Fibroblast of mammary gland (primary cell): ENCODE measurements at places on chromosomes 2 and 18.

- DNase-seq: no peak
Observed at GRCh38 chr2:263774-264492, at the start of gene SH3YL1. TSS of gene SH3YL1 (minus strand) at chr2:264032. CDS start at chr2:263984, 48 bp downstream.

DNA sequence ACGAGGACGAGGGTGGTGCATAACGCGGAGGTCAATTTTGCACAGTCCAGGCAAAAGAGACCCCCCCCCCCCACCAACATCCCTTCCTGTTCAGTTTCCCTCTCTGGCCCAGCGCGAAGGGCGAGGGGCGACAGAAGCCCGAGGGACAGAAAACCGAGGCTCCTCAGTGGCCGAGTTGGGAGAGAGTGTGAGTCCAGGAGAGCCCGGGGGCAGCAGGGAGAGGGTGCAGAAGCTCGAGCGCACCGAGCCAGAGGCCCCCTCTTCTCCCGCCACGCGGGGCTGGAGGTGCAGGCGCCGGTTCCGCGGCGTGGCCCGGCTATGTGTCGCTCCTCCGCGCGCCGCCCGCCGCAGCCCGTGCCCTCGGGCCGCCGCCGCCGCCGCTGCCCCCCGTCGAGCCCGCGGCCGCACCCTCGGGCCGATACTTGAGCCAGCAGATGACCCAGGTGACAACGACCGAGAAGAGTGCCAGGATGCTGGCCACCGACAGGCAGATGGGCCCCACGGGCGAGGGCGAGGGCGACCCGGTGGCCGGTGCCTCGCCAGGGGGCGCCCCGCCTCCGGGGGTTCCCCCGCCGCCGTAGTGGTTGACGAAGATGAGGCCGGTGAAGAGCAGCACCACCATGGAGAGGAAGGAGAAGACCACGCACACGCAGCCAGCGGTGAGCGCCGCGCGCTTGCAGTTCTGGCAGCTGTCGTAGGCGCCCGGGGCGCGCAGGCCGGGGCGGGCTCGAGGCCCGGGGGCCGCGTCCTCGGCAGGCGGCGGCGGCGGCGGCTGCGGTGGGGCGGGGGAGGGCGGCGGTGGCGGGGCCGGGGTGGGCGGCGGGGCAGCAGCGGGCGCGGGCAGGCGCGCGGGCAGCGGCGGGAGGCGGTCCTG, 20.2 kb upstream of the PAX3 start:
- no peak for DNase-seq

- peak; percentile 64 for DNase-seq
Observed at GRCh38 chr2:144198116-144198515, 321.8 kb downstream of the ZEB2 start.

DNA sequence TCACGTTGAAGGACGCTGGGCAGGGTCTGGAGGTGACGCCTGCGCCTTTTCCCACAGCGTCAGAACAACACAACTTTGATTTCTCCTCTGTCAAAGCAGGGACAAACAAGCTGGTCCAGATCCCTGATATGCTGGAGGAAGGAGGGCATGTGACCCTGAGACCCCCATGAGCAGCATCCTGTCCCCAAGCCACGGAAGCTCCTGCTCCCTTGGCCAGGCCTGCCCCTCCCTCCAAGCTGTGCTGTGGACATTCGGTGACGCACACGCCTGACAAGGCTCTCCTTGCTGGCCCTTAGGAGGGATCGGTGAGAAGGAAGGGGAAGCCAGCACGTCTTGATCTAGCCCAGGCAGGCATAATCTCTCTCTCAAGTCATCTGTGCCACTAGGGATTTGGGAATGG, 11.3 kb downstream of the MLPH start:
- peak; percentile 87 for DNase-seq

GRCh38 chr18:28175150-28175929, 1.6 kb downstream of the CDH2 start:
- peak; percentile 34 for DNase-seq

GRCh38 chr2:10377052-10377746, 70.9 kb downstream of the ODC1 start:
- no peak for DNase-seq

- no peak for DNase-seq
Observed at GRCh38 chr2:204743393-204743960, 198.2 kb downstream of the PARD3B start.

GRCh38 chr2:104249629-104250028, 604.3 kb upstream of the POU3F3 start:
- DNase-seq: no peak

DNA sequence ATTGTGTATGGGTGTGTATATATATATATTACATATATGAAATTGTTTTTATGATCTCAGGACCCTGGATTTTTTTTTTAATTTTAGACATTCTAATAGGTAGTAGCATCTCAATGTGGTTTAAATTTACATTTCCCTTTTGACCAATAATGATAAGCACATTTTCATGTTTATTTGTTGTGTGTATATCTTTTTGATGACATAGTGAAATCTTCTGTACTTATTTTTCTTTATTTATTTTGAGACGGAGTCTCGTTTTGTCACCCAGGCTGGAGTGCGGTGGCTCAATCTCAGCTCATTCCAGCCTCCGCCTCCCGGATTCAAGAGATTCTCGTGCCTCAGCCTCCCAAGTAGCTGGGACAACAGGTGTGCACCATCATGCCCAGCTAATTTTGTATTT, 35.1 kb upstream of the CYBRD1 start:
- no peak for DNase-seq
